Left kidney (tissue), 8 donors: ENCODE measurements at places on chromosomes 1 and 21. TPM values are rescaled to one million over a fixed set of nuclear protein-coding genes. Genes with fewer than 3 reads are reported as not detected.

DNA sequence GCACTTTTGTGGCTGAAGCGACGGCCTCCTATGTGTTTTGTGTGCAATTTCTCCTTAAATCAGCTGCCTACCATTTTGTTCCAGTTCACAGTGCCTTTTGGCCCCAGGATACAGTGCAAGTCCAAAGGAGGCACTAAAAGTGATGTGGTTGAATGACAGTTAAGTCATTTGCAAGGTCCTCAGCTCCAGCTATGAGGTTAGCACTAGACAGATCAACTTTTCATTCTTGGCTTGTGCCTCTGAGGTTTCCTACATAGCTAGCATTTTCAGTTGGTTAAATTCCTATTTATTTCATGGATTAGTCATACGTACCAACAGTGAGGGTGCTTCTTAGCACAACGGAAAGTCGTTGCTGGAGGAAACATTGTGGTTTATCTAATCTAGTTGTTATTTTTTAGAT is 59.3 kb upstream of the NTPCR start:
- no peak for DNase-seq

- DNase-seq = no peak
These were observed 52.4 kb upstream of the SLFNL1 start for GRCh38 chr1:41073971-41074370.

- DNase-seq = no peak
These were observed 24.6 kb downstream of the TBCE start for GRCh38 chr1:235391874-235392273.

- DNase-seq = no peak
These were observed 275.9 kb upstream of the SNX7 start for GRCh38 chr1:98385652-98386051.

Gene NBPF11
- polyA plus RNA-seq = 49.8 TPM

Gene GUCA2A
- not detected for polyA plus RNA-seq

Gene VPS13D
- 37.2 TPM for polyA plus RNA-seq

Gene ADORA1
- polyA plus RNA-seq = 4.6 TPM
